Left lung (tissue), 14 donors: ENCODE measurements at places on chromosomes 1 and 21. TPM values are rescaled to one million over a fixed set of nuclear protein-coding genes. Genes with fewer than 3 reads are reported as not detected.

DNA sequence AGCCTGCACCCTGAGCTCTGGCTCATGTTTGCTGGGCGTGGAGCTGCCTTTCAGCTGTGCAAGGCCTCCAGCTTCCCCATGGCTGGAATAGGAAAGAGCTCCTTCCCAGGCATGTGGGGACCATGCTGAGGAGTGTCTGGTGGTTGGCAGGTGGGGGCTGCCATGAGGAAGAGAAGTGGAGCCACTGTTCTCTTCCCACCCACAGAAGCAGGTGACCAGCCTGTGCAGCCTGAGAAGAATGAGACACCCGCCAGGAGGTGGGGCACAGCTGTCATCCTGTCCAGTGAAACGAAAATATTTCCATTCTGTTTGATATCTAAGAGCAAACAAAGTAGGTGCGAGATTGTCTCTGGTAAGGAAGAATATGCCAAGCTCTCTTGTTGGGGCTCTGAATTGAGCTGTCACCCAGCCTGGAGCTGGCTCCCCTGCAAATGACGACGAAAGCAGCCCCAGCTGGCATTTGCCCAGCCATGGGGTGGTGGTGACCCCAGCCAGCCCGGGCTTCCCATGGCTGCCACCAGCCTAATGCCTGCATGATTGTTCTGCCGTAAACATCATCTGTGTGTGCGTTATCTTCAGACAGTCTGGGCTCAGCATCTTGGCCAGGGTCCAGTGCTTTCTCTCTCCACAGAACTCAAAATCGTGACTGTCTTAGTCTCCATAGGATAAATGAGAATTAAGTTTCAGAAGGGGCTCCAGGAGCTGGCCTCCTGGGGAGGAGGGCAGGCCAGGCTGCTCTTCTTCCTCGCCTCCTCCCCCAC, 429.8 kb upstream of the VAMP3 start:
- H3K4me3 ChIP-seq: no peak overlapping the region
- no peaks in the 10 kb centered on the region for H3K36me3 ChIP-seq
- no peaks in the 10 kb centered on the region for H3K27me3 ChIP-seq
- DNase-seq: peak; percentile 36
- H3K27ac ChIP-seq: no peak overlapping the region

Gene HUNK
- 6.1 TPM for total RNA-seq

DNA sequence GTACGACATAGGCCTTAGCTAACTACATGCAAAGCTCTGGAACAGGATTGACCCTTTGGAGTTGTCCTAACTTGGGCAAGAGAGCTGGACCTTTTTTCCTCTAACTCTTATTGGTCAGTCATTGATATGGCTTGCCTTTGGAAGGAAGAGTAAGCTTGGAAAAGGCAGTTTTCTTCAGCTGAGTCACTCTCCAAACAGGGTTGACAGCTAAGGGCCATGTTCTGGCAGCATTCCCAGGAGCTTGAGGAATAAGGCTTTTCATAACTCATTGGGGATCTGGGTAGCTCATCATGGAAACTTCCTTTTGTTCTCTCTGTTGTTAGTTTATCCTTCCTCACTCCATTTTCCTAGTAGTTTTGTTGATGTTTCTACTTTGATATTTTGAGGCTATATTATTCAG, 14.5 kb upstream of the ERRFI1 start:
- H3K4me1 ChIP-seq: no peaks in the 10 kb centered on the region
- no peaks in the 10 kb centered on the region for H3K36me3 ChIP-seq
- H3K27ac ChIP-seq: peak overlapping the region; percentile 25
- no peaks in the 10 kb centered on the region for H3K27me3 ChIP-seq
- H3K4me3 ChIP-seq: no peak overlapping the region
- no peak for DNase-seq

Gene FCER1G
- 329 TPM for total RNA-seq

GRCh38 chr1:43913051-43913501, 20.5 kb upstream of the ARTN start:
- no peak overlapping the region for H3K27ac ChIP-seq
- no peak overlapping the region for H3K4me3 ChIP-seq
- no peak for DNase-seq
- H3K27me3 ChIP-seq: no peaks in the 10 kb centered on the region
- no peaks in the 10 kb centered on the region for H3K36me3 ChIP-seq
- no peaks in the 10 kb centered on the region for H3K4me1 ChIP-seq

DNA sequence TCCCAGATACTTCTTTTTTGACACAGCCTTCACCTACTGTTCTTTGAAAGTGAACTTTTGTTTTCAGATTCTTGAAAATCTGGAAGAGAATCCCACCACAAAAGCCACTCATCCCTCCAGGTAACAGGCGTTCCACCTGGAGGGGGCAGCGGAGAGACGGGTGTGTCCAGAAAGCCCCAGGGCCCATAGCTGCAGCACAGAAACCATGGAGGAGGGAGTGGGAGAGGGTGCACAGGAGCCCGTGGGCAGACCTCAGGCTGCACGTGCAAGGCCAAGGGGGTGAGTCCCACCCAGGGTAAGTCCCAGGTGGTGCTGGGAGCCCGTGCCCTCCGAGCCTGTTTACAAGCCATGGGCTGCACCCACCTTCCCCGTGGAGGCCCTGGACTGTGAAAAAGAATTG, 86.5 kb downstream of the PSMG1 start:
- no peak overlapping the region for H3K4me3 ChIP-seq
- DNase-seq: no peak
- H3K27ac ChIP-seq: peak overlapping the region; percentile 44
- H3K4me1 ChIP-seq: peaks cover 66% of the 10 kb centered on the region

GRCh38 chr1:26785611-26786436, 1.9 kb upstream of the PIGV start:
- H3K4me1 ChIP-seq: peaks cover 71% of the 10 kb centered on the region
- H3K36me3 ChIP-seq: no peaks in the 10 kb centered on the region
- no peaks in the 10 kb centered on the region for H3K27me3 ChIP-seq
- H3K27ac ChIP-seq: peak overlapping the region; percentile 100

DNA sequence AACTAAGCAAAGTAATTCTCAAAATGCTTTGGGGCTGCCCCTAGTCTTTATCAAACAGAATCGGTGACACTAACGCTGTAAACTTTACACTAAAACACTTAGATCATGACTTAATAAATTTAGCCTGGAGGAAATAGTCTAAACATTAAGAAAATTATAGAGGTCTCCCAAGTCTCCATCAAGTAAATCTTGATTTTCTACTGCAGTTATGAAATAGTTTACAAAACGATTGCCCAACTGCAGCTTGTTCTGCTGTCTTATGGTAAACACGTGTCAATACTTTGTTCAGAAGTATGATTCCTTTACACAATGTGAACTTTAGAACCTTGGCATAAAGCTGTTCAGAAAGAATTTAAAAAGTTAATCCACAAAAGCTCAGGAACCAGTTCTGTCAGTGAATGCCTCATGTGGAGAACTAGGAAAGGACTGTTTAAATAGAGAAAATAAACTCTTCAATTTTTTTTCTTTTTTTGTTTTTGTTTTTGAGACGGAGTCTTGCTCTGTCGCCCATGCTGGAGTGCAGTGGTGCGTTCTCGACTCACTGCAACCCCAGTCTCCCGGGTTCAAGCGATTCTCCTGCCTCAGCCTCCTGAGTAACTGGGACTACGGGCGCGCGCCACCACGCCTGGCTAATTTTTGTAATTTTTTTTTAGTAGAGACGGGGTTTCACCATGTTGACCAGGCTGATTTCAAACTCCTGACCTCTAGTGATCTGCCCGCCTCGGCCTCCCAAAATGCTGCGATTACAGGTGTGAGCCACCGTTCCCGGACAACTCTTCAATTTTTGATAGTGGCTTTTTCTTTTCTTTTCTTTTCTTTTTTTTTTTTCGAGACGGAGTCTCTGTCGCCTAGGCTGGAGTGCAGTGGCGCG, 1.6 kb downstream of the DDI2 start:
- peak overlapping the region; percentile 92 for H3K4me3 ChIP-seq
- peaks cover 19% of the 10 kb centered on the region for H3K4me1 ChIP-seq
- no peaks in the 10 kb centered on the region for H3K36me3 ChIP-seq
- peak; percentile 77 for DNase-seq
- H3K27me3 ChIP-seq: no peaks in the 10 kb centered on the region
- H3K27ac ChIP-seq: peak overlapping the region; percentile 98

Gene HOOK1
- total RNA-seq: 17.9 TPM

Gene TAL1
- total RNA-seq: 9.7 TPM

Gene COL6A1
- total RNA-seq: 272 TPM

DNA sequence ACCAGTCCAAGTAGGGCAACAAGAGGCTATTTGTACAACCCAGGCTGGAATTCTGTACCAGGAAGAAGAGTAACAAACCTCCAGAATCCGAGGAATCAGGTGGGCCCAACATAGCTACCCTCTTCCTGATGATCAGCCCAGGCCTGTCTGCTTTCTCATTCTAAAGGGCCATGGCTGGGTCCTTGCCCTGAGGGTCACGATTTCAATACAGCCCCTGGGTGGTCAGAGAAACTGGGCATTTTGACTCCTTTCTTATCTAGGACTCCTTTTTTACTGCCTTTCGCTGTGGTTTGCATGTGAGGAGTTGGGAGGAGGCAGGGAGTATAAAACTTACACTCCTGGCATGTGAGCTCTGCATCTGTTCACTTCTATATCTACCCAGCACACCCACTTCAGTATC, 164.9 kb upstream of the COA6 start:
- H3K4me1 ChIP-seq: no peaks in the 10 kb centered on the region
- H3K27me3 ChIP-seq: no peaks in the 10 kb centered on the region
- no peaks in the 10 kb centered on the region for H3K36me3 ChIP-seq

- H3K4me3 ChIP-seq: no peak overlapping the region
- no peaks in the 10 kb centered on the region for H3K36me3 ChIP-seq
- no peaks in the 10 kb centered on the region for H3K4me1 ChIP-seq
- H3K27me3 ChIP-seq: no peaks in the 10 kb centered on the region
Observed at GRCh38 chr1:25473653-25474225, 43.0 kb downstream of the MACO1 start.

Gene S100A1
- total RNA-seq: 0.93 TPM

Gene PLA2G2D
- not detected for total RNA-seq

DNA sequence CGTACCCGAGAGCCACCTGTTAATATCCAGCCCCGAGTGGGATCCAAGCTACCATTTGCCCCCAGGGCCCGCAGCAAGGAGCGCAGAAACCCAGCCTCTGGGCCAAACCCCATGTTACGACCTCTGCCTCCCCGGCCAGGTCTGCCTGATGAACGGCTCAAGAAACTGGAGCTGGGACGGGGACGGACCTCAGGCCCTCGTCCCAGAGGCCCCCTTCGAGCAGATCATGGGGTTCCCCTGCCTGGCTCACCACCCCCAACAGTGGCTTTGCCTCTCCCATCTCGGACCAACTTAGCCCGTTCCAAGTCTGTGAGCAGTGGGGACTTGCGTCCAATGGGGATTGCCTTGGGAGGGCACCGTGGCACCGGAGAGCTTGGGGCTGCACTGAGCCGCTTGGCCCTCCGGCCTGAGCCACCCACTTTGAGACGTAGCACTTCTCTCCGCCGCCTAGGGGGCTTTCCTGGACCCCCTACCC, 1.4 kb downstream of the USP21 start:
- peaks cover 38% of the 10 kb centered on the region for H3K4me1 ChIP-seq
- H3K27me3 ChIP-seq: no peaks in the 10 kb centered on the region
- peaks cover 57% of the 10 kb centered on the region for H3K36me3 ChIP-seq
- no peak for DNase-seq
- peak overlapping the region; percentile 81 for H3K4me3 ChIP-seq
- no peak overlapping the region for H3K27ac ChIP-seq

- H3K27me3 ChIP-seq: peaks cover 39% of the 10 kb centered on the region
- H3K4me3 ChIP-seq: no peak overlapping the region
- H3K27ac ChIP-seq: no peak overlapping the region
- H3K4me1 ChIP-seq: no peaks in the 10 kb centered on the region
- DNase-seq: no peak
Observed at GRCh38 chr1:17789926-17790325, 34.8 kb downstream of the ACTL8 start.

Gene EPHA8
- total RNA-seq: not detected

Gene SPRR1A
- not detected for total RNA-seq

- H3K4me3 ChIP-seq: no peak overlapping the region
- no peak overlapping the region for H3K27ac ChIP-seq
- H3K4me1 ChIP-seq: no peaks in the 10 kb centered on the region
- no peak for DNase-seq
- no peaks in the 10 kb centered on the region for H3K27me3 ChIP-seq
Observed at GRCh38 chr1:29820401-29820800, 584.1 kb downstream of the PTPRU start.
